ENCODE measurements at places on chromosomes 3 and 15.

DNA sequence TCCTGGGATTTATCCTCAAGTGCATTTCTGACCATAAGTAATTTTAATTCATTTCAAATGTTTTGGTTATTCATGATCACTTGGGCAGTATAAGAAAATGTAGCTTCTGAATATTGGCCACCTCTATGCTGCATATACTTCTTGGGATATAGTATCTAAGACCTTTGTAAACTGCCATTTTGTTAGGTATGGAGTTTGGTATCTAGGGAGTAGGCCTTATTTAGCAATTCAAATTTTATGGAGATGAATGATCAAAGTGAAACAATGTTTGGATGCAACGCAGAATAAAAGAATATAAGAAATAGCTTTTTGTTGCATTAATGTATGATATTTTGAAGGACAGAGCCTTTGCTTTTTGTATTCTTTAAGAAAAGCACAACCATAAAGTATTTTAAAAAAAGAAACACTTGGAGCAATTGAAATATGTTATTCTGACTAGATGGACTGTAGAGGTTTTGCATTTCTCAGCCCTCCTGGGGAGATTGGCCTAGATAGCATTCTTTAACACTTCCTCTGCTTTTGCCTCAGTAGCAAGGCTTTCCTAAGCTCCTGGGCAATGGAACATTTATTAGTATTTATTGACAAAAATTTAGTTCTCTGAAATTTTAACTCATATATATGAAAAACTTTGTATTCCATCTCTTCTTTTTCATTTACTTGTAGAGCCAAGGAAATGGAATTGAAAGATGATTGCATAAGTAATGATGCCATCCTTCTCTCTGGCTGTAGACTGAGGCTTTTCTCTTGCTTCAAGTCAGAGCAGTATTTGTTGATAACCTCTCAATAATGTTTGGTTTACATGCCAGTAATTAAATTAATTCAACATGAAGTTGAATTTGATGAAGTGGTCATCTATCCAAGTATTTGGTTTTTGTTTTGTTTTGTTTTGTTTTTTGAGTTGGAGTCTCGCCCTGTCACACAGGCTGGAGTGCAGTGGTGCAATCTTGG is 61.8 kb upstream of the UTS2B start:
- DNase-seq = no peak

GRCh38 chr15:88029696-88030095 is 226.8 kb downstream of the NTRK3 start:
- no peak for DNase-seq

- DNase-seq = no peak
Observed at GRCh38 chr3:53379898-53380297, 32.6 kb upstream of the DCP1A start.

GRCh38 chr15:22895465-22896190 is 57.2 kb downstream of the NIPA2 start:
- no peak for DNase-seq

GRCh38 chr3:173796890-173797289 is 399.3 kb downstream of the NLGN1 start:
- DNase-seq = no peak

DNA sequence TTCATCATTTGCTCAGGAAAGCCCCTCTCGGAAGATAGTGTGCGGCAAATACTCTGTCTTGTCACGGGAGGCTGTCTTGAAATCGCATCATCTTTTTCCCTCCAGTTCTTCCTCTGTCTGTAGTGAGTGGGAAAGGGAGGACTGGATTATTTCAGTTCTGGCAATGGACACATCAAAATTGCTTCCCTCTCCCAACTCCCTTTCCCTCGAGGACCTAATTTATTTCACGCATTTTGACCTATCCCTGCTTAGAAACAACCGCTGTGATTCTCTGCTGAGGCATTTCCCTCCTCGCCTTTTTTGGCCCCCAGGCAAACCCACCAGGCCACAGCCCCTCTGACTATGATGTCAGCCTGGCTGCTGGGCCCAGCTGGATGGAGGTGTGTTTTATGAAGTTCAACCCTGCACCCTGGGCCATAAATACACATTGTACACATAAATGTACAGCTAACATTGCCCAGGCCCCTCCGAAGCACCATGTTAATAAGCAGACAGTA is 138.7 kb upstream of the LRTM1 start:
- no peak for DNase-seq

DNA sequence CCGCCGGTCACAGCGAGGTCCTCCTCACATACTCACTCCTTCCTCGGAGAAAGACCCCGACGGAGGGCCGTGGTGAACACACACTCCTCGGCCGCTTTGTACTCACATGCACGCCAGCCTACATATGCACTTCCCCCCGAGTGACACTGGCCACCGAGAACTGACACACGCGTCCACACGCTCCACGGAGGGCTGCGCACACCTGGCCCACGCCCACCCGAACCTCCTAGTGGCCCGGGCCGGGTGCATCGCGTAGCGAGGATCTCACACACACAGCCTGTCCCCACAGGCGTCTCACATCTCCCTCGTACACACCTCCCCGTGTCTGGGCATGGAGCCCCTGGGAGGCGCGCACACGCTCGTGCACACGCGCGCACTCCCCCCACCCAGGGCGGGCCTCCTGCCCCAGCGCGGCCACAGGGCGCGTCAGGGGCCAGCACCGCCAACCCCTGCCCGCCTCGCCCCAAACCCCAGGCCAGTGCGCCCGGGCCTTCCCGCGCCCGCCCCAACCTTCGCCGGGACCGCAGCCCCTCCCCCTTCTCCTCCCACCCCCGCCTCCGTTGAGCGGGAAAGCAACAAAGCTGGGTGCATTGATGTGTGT is 411 bp upstream of the C3orf70 start:
- no peak for DNase-seq

DNA sequence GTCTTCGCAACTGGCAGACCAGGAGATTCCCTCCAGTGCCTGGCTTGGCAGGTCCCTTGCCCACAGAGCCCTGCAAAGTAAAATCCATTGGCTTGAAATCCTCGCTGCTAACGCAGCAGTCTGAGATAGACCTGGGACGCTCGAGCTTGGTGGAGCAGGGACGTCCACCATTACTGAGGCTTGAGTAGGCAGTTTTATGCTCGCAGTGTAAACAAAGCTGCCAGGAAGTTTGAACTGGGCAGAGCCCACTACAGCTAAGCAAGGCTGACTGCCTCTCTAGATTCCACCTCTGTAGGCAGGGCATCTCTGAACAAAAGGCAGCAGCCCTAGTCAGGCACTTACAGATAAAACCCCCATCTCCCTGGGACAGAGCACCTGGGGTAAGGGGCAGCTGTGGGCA is 205.0 kb upstream of the MME start:
- DNase-seq = no peak

DNA sequence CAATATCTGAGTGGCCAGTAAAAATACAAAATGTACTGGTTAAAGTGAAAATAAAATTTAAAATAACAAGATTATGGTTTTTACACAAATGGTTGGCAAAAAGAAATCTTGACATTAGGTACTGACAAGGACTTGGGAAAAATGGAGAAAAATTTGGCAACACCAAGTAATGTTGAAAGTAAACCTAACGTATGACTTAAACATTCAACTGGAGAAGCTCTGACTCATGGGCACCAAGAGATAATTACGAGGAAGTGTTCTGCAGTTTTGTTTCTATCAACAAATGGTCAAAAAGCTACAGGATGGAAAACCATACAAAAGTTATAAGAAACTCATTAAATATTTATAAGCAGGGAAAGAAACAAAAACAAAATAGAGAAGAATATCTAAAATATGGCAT is 177.7 kb downstream of the ZNF385D start:
- DNase-seq = no peak

DNA sequence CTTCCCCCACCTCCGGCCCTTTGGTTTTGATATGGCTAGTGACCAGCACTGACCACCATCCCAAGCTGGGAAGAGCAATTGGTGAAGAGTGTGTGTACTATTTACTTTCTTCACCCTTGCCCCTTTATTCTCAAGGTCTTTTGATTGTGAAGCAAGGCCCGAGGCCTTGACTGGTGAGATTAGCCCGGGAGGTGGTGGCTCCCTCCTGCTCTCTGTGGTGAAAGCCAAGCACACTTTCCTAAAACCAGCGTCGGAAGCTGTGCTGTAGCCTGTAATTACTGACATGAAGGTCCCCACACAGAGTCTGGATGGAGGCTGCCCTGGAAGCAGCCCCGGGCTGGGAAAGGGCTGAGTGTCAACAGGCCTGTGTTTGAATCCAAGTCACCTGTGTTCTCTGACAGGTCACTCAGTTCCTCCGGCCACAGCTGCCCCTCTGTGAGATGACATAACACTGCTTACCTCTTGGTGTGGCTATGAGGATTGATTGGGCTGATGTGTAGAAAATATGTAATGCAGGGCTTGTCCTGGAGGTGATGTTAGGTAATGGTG is 60.5 kb upstream of the PRR23C start:
- no peak for DNase-seq

DNA sequence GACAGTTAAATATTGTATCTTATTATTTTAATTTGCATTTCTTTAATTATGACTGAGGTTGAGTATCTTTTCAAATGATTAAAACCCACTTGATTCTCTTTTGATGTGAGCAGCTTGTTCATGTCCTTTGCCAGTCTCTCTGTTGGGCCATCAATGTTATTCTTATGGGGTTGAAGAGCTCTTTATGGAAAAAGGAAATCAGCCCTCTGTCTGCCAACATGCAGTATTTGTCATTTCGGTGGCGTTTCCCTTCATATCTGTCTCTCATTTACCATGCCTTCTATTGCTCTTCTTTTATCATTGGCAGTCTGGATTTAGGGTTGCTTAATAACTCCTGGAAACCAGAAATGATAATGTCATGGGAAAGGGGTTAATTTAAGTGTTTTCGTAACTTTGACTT is 340.7 kb upstream of the DNAJC19 start:
- DNase-seq = no peak
